ENCODE measurements at places on chromosomes 2 and 18.

- H3K4me1 ChIP-seq = no peaks in the 10 kb centered on the region
- no peaks in the 10 kb centered on the region for H3K27me3 ChIP-seq
- DNase-seq = no peak
- no peaks in the 10 kb centered on the region for H3K36me3 ChIP-seq
- H3K4me3 ChIP-seq = no peak overlapping the region
These were observed 585.7 kb upstream of the GCFC2 start for GRCh38 chr2:76296438-76296837.

- no peaks in the 10 kb centered on the region for H3K36me3 ChIP-seq
- peaks cover 11% of the 10 kb centered on the region for H3K27me3 ChIP-seq
- H3K4me3 ChIP-seq = no peak overlapping the region
- DNase-seq = no peak
These were observed 28.1 kb upstream of the SATB2 start for GRCh38 chr2:199485732-199486335.

DNA sequence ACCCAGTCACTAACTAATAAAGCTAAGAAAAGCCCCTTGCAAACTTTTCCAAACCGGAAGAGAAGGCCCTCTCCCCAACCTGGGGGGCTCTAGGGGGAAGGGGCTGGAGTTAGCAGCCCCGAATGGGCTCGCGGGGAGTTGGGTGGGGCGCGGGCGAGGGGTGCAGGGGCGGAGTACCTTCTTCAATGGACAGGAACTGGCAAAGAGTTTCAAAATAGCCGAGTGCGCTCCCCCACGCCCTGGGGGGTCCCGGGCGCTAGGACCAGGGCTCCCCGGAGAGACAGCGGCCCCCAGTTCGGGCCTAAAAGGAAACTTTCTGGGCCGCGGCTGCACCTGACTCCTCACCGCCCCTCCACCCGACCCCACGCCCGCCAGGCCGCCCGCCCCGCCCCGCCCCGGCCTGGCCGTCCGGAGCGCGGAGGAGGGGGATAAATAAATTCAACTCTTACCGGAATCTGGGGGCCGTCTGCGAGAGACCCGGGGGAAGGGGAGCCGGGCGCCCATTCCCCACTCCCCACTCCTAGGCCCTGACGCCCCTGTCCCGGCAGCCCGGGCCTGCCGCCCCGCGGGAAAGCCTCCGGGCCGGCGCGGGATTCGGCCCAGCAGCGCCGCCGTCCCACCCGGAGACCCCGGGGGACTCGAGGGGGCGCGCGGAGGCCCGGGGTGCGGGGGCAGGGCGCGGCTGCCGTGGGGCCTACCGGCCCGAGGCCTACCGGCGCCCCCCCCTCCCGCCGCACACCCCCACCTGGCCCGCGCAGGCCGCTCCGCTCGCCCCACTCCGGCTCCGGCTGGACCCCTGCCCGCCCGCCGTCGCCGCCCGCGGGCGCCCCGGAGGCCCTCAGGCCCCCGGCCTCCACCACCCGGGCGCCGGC lies 868 bp downstream of the INO80D start:
- H3K27ac ChIP-seq = peak overlapping the region; percentile 99
- H3K4me1 ChIP-seq = peaks cover 23% of the 10 kb centered on the region
- H3K4me3 ChIP-seq = peak overlapping the region; percentile 97

- H3K4me1 ChIP-seq = peaks cover 2% of the 10 kb centered on the region
- no peaks in the 10 kb centered on the region for H3K36me3 ChIP-seq
- no peak overlapping the region for H3K4me3 ChIP-seq
- H3K27ac ChIP-seq = no peak overlapping the region
- DNase-seq = no peak
These were observed 62.8 kb upstream of the DTNA start for GRCh38 chr18:34647251-34647650.

DNA sequence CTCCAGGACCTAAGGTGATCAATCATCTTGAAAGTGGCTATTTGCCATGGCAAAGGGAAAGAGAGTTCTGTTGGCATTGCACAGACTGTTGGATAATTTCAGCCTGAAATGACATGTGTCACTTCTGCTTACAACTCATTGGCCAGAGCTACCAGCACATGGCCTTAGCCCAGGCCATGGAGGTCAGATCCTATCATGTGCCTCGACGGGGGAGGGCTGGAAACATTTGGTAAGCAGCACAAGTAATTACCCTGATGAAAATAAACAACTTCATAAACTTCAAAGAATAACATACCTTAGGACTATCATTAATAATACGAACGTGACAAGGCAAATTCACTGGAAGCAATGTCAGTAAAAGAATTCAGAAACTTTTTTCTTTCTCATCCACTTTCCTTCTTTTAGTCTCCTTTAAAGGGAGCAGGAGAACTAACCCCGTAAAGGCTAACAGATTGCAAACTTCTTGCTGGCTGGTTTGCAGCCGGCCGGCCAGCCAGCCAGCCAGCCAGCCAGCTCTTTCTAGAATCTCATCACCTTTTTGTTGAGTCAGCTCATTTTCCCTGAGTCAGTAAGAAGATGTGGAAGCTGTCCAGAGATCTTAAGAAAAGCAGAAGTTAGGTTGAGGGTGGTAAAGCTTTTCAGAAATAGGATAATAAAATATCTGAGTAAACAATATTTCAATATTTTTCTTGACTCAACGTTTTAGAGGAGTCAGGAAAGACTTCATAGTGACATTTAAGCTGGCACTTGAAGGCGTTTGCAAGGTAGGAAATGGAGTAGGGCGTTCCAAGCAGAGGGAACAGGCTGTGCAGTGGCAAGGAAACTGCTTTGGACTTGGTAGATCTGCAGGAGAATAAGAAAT lies 31.9 kb downstream of the CNRIP1 start:
- no peak overlapping the region for H3K27ac ChIP-seq
- H3K4me3 ChIP-seq = no peak overlapping the region
- H3K4me1 ChIP-seq = peaks cover 3% of the 10 kb centered on the region
- no peaks in the 10 kb centered on the region for H3K36me3 ChIP-seq
- peaks cover 57% of the 10 kb centered on the region for H3K27me3 ChIP-seq

DNA sequence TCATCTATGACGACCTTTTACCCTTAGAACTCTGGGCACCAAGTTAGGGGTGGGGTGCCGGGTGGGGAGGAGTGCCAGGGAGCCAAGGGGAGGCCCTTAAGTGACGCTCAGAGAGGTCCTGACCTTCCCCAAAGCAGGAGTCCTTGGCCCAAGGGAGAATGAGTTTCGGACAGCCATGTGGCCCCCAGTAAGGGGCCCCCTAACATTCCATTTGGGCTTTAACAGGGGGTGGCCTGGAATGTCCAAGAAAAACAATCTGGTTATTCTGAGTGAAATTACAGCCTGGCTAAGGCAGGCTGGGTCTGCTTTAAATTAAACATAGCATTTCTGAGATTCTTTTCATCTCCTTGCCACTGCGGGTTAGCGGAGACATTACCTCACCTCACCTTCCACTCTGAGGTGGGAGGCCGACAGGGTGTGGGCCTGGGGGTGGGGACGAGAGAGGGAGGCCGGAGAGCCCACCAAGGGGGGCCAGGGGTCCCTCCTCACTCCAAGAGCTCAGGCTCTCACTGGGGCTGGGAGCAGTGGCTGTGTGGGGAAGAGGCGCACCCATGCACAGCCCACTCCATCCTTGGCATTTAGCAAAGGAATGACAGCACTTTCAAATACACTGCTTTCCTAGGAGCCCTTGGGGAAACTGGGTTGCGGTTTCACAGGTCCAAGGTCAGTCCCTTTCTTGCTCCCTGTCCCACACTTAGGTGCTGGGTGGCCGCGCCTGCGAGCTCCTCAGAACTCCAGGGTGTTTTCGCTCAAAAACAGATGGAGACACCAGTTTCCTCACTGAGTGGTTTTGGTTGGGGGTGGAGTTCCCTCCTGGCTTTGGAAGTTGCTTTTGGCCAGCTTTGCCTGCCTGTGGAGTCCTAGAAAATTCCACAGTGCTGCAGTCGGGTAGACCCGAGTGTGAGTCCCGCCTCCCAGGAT lies 107.4 kb downstream of the POLR1A start:
- no peak for DNase-seq
- H3K27me3 ChIP-seq = no peaks in the 10 kb centered on the region
- peak overlapping the region; percentile 66 for H3K4me3 ChIP-seq
- peaks cover 15% of the 10 kb centered on the region for H3K36me3 ChIP-seq
- H3K4me1 ChIP-seq = peaks cover 76% of the 10 kb centered on the region
